ENCODE measurements at places on chromosomes 2 and 18.

GRCh38 chr2:20671036-20671735, 4.2 kb downstream of the GDF7 start:
- DNase-seq = no peak

DNA sequence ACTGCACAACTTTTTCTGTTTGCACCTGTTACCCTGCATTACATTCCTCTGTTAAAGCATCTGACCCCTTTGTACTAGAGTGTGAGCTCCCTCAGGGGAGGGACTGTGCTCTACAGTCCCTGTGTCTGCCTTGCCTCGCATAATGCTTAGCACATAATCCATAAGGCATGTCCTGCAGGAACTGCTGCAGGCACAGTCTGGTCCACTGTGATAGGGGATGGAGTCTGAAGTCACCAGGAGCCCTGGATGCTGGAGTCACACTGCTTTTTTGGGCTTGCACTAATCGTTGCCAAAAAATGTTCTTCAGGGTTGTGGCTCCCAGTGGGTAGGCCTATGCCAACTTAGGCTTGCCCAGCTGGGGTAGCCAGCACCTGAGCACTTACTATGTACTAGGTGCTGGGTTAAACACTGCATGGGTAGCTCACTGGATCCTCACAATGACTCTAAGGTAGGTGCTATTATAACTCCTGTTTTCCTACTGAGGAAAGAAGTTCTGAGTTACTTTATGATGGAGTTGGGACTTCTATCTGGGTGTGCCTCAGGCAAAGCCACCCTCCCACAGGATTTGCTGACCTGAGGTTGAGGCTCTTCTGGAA, 33.3 kb downstream of the COPS7B start:
- no peak for DNase-seq

DNA sequence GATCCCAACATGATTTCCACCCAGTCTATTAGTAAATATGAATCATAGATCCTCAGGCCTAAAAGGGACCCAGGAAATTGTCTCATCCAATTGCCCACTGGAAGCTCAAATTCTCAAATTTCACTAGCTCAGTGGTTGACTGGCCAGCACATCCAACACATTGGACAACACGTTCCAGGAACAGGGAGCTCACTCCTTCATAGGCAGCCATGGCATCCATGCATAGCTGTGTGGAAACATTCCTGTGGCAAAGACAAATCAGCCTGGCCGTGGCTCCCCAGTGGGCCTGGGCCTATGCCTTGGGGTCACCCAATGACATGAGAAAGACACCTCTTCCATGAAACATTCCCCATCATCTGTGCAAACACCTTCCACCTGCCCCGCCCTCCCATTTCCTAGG, 261.1 kb downstream of the ANAPC1 start:
- no peak for DNase-seq

- DNase-seq = no peak
Measured at GRCh38 chr18:44579028-44579702, 101.5 kb upstream of the SETBP1 start.

DNA sequence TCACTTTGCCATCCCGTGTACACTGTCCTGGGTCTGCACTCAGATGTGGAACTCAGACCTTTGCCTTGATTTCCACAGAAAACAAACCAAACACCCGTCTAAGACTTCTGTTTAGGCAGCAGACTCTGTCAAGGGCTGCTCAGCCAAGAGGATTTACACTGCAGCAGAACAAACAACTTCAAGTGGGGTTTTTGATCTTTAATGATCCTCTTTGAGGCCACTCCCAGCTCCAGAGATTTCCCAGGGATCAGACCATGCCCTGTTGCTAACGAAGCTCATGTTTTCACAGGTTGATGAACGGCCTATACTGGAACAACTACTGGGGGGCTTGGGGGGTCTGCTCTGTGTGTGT, 52.5 kb upstream of the LGALSL start:
- peak; percentile 93 for DNase-seq

GRCh38 chr2:234826681-234827080, 125.1 kb upstream of the SH3BP4 start:
- DNase-seq = no peak

GRCh38 chr2:239830121-239831000, 194.8 kb downstream of the NDUFA10 start:
- peak; percentile 30 for DNase-seq

DNA sequence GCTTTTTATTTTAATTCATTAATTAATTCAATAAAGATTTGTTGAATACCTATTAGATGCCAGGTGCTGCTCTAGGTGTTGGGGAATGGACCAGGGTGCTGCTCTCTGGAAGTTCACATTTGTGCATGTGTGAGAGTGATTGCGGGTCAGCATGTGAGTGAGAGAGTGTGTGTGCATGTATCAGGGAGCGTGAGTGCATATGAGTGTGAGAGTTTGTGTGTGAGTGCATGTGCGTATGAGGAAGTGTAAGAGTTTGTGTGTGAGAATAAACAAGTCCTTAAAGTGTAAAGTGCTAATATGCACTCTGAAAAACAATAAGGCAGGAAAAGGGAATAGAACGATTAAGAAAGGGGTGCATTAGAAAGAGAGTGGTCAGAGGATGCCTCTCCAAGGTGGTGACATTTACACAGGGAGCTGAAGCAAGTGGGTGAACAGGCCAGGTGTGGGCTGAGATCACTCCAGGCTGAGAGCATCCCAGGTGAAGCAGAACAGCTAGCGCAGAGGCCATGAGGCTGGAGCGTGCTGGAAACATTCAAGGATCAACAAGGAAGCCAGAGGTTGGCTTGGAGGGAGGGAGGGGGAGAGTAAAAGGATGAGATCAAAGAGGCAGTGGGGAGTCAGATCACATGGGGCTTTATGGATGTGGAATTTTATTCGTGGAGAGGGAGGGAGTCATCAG, 50.5 kb upstream of the SLC1A4 start:
- DNase-seq = no peak

DNA sequence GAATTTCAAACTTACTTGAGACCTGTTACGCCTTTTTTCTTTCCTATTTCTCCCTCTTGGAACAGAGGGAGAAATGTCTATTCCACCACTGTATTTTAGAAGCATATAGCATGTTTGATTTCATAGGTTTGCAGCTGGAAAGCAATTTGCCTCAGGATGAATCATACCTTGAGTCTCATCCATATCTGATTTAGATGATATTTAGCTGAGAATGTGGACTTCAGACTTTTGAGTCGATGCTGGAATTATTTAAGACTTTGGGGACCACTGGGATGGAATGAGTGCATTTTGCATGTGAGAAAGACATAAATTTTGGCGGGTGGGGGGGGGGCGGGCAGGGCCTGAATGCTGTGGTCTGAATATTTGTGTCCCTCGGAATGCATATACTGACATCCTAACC, 282.7 kb upstream of the STON1 start:
- DNase-seq = no peak

GRCh38 chr2:173354073-173354581, 545 bp upstream of the CDCA7 start:
- no peak for DNase-seq

GRCh38 chr2:181882246-181883020, 9.1 kb upstream of the ITPRID2 start:
- no peak for DNase-seq

GRCh38 chr18:55351980-55352714, 235.8 kb downstream of the TCF4 start:
- no peak for DNase-seq

- no peak for DNase-seq
Measured at GRCh38 chr2:168561991-168562390, 105.9 kb downstream of the CERS6 start.

DNA sequence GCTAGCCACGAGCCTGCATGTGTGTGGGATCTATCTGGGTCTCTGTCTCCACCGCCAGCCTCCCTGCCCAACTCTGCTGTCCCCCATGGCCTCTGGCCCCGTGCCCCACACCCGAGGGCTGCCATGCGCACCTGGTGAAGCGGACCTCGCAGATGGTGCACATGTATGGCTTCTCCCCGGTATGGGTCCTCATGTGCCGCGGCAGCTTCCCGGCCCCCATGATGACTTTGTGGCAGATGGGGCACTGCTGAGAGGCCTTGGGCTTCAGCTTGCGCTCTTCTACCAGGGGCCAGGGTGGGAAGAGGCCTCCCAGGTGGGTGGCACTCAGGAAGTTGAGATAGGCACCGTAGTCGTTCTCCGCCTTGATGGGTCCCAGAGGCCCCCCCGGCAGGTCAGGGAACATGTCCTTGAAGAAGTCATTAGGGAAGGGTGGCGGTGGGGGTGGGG, 109.3 kb upstream of the SMAD2 start:
- DNase-seq = no peak

- no peak for DNase-seq
Measured at GRCh38 chr18:74268933-74269620, 22.7 kb downstream of the CYB5A start.

- DNase-seq = no peak
Measured at GRCh38 chr2:222710736-222711135, 39.3 kb downstream of the MOGAT1 start.

DNA sequence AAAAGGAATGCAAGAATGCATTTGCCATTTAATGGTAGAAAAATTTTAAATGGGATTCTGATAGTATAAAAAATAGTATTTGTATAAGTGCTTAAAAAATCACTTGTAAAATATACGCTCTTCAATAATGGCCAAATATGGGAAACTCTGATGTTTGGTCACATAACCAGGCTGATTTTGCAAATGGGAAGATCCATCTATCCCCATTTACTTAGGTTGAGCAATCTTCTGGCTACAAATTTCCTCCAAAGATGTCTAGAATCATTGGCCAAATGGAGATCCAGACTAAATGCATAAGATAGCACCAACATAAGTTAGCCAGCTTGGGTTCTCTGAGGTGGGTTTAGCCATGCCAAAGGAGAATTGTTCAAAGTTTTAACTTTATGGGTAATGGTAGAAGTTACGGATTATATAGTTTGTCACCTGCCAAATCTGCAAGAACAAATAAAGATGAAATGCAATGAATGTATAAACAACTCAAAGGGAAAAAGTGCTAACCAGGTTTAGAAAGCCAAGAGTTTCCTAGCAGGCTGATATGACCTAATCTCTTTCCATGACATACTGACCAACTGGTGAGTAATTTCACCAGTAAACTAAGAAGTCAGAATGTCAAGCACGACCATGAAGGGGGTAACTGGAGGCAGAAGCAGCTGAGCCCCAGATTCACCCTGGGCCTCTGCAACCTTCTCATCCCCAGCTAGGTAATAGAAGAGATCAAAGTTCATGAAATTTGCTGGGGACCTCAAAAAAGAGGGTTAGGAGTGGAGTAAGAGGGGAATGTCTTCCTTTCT, 10.0 kb downstream of the RHOB start:
- DNase-seq = no peak

- DNase-seq = no peak
Measured at GRCh38 chr2:177053038-177053437, 159.6 kb upstream of the HNRNPA3 start.

DNA sequence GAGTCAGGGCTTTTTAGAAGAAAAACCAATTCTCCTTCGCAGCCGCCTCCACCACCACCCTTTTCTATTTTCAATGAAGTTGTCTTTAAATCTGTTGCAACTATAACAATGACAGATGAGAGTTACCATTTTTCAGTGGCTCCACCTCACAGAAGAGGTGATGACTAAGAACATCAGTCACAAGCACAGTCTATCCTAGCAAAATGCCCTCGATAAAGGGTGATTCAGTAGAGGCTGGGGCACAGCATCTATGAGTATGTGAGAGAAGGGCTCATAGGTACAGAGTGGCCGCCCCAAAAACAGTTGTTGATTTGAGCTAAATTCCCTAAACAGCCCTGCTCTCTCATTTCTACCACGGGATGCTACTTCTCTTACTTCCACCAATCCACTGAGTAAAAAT, 310.8 kb upstream of the MGAT5 start:
- DNase-seq = no peak

DNA sequence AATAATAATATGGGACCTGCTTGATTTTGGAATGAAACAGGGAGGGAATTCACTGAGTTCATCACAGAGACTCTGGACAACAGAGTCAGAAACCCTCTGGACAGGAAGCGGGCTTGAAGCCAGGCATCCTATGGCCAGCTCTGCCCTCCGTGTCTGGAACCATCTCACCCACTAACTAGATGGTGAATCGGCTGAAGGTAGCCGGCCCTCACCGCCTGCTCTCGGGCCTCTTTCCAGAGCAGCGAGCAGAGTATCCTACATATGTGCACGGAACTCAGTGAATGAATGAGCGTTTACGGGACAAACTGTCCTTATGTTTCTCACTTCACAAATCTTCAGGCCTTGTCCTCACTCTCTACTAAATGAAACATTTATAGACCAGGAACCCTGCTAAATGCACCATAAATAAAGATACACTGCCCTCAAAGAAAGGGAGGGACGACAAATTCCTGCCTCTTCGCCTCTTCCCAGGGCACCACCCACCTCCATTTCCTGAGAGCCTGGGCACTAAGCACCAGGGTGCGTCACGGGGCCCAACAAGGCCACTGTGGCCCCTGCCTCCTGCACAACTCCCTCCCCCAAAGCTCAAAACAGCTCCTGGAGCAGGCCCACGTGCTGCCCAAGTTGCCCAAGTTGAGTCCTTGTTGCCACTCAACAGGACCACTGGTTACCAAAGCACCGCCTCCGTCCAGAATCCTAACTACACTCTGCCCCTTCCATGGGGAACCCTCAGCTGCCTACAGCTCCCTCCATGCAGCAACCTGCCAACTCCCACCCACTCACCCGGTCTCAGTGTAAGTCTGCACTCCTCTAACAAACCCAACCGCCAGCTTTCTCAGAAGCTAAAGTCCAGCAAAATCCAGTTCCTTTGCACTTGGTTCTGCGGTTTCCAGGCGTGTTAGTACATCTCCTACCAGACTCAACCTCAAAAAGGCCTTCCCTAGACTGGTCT, 1.7 kb downstream of the TBC1D8 start:
- no peak for DNase-seq

DNA sequence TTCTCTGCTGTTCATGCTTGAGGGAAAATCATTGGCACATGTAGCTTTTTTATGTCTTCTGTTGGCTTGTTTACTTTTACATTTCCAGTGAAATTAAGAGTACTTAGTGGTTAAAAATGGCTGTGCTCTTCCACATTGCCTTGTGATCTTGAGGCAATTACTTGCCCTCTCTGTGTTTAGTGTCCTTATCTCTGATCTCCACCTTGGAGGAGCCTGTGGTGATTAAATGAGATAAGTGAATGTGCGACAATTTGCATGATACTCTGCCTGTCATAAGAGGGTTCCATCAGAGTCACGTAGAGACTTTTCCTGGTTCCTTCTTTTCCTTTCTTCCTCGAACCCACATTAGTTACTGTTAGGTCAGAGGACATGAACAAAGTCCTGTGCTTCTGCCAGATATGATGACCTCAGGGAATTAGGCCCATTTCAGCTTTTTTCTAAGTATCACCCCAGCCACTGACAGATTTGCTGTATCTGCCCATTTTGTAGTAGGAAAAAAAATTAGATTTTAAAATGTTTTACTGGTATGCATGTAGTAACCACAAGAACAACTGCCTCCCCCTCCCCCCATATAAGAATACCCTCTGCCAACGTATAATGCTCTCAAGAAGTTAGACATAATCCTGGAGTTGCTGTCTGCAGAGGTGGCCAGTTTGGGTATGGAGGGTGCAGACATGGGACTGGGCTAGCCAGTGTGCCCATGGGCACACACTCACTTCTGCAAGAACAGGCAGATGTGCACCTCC, 51.9 kb downstream of the TET3 start:
- DNase-seq = peak; percentile 7
